Activated T-cell treated with anti-CD3 and anti-CD28 coated beads, Interleukin-2, amount 50 U/mL, for 72 hours (primary cell): ENCODE measurements at places on chromosomes 4 and X. TPM values are rescaled to one million over a fixed set of nuclear protein-coding genes. Genes with fewer than 3 reads are reported as not detected.

The MEPE gene
- not detected for total RNA-seq

The MAGEC1 gene
- total RNA-seq: not detected

The IQCM gene
- not detected for total RNA-seq

The SETD7 gene
- 19.8 TPM for total RNA-seq

The DDX53 gene
- total RNA-seq: not detected

The MAGEB2 gene
- not detected for total RNA-seq

The TRPC3 gene
- 0.51 TPM for total RNA-seq

The PHOX2B gene
- not detected for total RNA-seq

The RASL11B gene
- 1.4 TPM for total RNA-seq

The DMRTC1 gene
- 0.30 TPM for total RNA-seq

The ITIH6 gene
- total RNA-seq: not detected

The MAP7D2 gene
- 0.96 TPM for total RNA-seq

The ERCC6L gene
- total RNA-seq: 5.4 TPM

The GC gene
- not detected for total RNA-seq

The SPRY1 gene
- total RNA-seq: 39.8 TPM

The SMARCA1 gene
- total RNA-seq: 0.36 TPM

- H3K27ac ChIP-seq: no peak overlapping the region
- H3K27me3 ChIP-seq: peaks cover 14% of the 10 kb centered on the region
- DNase-seq: no peak
- no peaks in the 10 kb centered on the region for H3K36me3 ChIP-seq
- H3K4me1 ChIP-seq: no peaks in the 10 kb centered on the region
- H3K4me3 ChIP-seq: no peak overlapping the region
Measured at GRCh38 chrX:44474410-44474809, 68.2 kb downstream of the FUNDC1 start.

DNA sequence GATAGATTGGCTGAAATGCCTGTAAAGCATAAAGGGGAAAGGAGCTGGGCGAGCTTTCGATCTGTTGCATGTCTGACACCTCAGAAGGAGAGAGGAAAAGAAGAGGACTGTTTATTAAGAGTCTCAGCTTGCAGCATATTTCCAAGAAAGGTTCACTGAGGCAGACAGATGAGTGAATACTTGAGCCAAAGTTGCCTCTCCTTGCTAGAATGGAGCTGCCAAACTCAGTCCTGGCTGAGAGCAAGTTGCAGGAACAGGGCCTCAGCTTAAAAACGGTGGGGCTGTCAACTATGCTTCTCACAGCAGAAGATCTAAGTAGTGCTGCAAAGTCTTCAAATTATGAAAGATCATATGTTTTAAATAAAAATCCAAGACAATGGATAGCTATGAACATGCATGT, 707.5 kb downstream of the PCDH7 start:
- no peak overlapping the region for H3K27ac ChIP-seq
- H3K4me3 ChIP-seq: no peak overlapping the region
- H3K27me3 ChIP-seq: no peaks in the 10 kb centered on the region
- DNase-seq: no peak

DNA sequence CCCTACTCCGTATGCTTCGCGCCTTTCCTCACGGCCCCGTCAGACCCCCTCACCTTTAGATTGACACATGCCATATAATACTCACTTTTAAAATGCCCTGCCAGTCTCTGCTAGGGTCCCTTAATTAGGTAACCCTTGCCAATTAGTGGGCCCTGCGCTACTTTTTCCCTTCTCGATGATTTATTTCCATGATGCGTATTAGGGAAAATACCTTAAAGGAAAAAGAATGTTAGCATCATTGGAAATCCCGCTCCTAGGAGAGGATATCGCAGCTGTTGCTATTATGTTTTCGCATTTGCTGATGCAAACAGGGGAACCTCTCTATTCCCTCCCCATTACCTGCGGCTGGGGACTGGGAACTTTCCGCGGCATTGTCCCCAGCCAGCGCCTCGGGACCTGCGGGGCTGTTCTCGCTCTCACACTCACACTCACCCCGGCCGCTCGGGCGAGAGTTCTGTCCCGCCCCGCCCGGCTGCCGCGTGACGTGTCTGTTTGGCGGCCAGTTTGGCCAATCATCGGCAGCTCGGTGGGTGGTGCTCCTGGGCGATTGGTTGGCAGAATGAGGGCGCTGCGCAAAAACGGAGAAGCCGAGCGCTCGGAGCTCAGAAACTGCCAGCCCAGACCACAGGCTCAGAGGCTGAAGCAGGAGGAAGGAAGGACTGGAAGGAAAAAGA, at the start of gene PCDH10:
PCDH10 (plus strand) TSS at position 605 of the 674 bp plus-strand sequence. CDS start 847 bp downstream, outside the sequence.
- DNase-seq: peak; percentile 56
- H3K27ac ChIP-seq: peak within 1 kb of the TSS; percentile 16
- peaks cover 28% of the 10 kb centered on the region for H3K4me1 ChIP-seq
- H3K27me3 ChIP-seq: peaks cover 73% of the 10 kb centered on the region
- H3K36me3 ChIP-seq: peaks cover 5% of the 10 kb centered on the region

- H3K27ac ChIP-seq: no peak overlapping the region
- H3K27me3 ChIP-seq: peaks cover 20% of the 10 kb centered on the region
- DNase-seq: no peak
- no peak overlapping the region for H3K4me3 ChIP-seq
Measured at GRCh38 chr4:109953556-109953955, 40.9 kb downstream of the EGF start.

- H3K27me3 ChIP-seq: peaks cover 7% of the 10 kb centered on the region
- H3K27ac ChIP-seq: no peak overlapping the region
- no peak for DNase-seq
- H3K36me3 ChIP-seq: no peaks in the 10 kb centered on the region
Measured at GRCh38 chr4:113303315-113303714, 253.9 kb downstream of the ANK2 start.

DNA sequence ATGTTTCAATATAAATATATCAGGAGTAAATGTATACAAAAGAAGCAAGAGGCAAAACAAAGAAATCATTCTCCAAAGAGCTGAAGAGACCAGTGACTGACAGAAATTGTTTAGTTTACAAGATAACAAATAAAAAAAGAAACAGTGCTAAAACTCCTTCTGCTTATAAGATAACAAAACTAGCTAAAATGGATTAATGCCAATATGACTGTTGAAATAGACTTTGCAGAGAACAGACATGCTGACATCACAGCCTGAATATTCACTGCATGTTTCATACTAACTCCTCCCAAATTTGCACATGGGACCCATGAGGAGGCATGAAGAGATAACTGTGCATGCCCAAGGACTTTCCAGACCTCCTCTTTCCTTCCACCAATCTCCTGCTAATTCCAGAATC, 6.2 kb upstream of the GABRA4 start:
- no peak for DNase-seq
- no peaks in the 10 kb centered on the region for H3K36me3 ChIP-seq
- no peak overlapping the region for H3K27ac ChIP-seq
- no peaks in the 10 kb centered on the region for H3K4me1 ChIP-seq

DNA sequence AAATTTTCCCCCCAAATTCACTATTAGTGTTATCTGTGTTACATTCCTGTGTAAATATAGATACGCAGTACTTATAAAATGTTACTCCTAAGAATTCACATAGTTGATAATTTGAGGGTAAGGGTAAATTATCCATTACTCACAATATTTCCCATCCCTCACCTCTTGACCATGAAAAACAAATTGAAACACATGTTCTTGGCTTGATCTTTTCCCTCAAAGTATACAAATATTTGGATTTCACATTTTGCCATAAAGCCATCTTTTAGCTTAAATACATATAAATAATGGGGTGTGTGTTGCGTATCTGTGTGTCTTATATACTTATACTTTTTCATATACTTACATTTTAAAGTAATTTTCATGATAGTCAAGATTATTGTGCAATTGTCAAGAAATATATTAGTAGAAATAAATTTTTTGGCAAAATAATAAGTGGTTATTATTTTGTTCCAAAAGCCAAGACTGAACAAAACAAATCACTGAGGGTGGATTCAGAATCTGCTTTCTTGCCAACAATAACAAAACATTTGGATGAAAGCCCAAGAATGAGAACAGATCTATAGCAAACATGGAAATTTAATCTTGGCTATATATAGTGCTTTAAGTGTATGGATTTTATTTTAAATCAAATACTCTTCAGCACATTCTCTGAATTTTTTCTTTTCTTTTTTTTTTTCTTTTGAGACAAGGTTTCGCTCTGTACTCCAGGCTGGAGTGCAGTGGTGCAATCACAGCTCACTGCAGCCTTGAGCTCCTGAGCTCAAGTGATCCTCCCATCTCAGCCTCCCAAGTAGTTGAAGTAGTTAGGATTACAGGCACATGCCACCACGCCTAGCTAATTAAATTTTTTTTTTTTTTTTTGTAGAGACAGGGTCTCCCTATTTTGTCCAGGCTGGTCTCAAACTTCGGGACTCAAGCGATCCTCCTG, 48.5 kb upstream of the PRSS48 start:
- H3K4me3 ChIP-seq: no peak overlapping the region
- no peak overlapping the region for H3K27ac ChIP-seq
- H3K36me3 ChIP-seq: no peaks in the 10 kb centered on the region
- peaks cover 40% of the 10 kb centered on the region for H3K27me3 ChIP-seq
- H3K4me1 ChIP-seq: peaks cover 4% of the 10 kb centered on the region

GRCh38 chrX:129719931-129720530, 18.7 kb upstream of the XPNPEP2 start:
- peaks cover 36% of the 10 kb centered on the region for H3K27me3 ChIP-seq
- H3K4me3 ChIP-seq: no peak overlapping the region
- no peaks in the 10 kb centered on the region for H3K36me3 ChIP-seq
- DNase-seq: no peak
- H3K27ac ChIP-seq: no peak overlapping the region

- no peak overlapping the region for H3K4me3 ChIP-seq
- H3K27me3 ChIP-seq: peaks cover 61% of the 10 kb centered on the region
- no peak for DNase-seq
Measured at GRCh38 chrX:44483965-44484606, 58.6 kb downstream of the FUNDC1 start.

DNA sequence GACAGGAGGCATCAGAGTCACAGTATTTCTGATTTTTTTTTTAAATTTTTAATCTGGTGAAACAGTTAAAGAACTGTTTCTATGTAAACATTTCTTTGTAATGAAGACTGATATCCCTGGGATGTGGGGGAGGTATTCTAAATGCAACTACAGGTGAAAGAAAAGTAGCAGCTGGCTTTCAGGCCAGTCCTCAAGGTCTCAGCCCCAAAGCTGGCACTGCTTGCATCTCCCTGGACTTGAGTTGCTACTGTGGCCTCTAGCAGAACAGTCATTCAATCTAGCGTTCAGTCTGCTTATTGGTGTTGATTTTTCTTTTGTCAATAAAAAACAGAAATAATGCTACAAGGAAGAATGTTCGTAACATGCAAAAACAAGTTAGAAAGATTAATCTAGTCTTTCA, 4.9 kb downstream of the MBNL3 start:
- no peak overlapping the region for H3K27ac ChIP-seq
- peaks cover 4% of the 10 kb centered on the region for H3K36me3 ChIP-seq
- DNase-seq: no peak
- H3K4me1 ChIP-seq: peaks cover 35% of the 10 kb centered on the region

DNA sequence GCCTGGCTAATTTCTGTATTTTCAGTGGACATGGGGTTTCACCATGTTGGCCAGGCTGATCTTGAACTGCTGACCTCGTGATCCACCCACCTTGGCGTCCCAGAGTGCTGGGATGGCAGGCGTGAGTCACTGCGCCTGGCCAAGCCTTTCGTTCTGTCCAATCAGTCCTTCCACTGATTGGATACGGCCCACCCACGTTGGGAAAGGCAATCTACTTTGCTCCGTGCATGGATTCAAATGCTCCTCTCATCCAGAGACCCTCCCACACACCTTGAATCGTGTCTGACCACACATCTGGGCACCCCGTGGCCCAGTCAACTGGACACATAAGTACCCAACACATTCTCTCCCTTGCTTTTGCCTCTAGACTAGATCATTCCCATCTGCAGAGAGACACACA, 74.9 kb downstream of the CRLF2 start:
- H3K27me3 ChIP-seq: no peaks in the 10 kb centered on the region
- H3K36me3 ChIP-seq: no peaks in the 10 kb centered on the region
- no peak overlapping the region for H3K4me3 ChIP-seq
- no peak overlapping the region for H3K27ac ChIP-seq
- H3K4me1 ChIP-seq: no peaks in the 10 kb centered on the region
- DNase-seq: no peak

DNA sequence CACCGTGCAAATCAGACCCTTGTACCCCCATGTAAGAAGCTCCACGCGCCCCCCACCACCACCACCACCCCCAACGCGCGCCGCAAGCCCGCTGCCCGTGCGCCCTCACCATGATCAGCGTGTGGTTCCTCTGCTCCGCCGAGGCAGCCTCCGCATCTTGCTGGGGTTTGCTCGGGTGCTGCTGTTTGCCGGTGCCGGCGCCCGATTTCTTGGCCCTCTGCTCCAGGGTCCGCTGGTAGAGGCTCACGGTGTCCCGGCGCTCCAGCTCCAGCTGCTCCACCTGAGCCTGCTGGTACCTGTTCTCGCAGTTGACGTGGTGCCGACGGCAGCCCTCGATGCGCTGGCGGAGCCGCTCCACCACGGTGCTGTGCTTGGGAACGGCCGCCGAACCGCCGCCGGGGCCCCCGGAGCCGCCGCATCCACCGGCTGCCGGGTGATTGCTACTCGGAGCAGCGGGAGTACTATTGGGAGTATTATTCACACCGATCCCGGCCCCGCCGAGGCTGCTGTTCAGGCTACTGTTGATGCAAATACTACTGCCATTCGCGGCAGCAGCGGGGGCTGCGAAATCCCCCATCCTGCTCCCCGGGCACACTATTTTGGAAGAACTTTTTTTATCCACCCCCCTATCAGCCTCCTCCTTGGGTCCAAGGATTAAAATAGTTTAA, 1.1 kb downstream of the MAML3 start:
- peak overlapping the region; percentile 99 for H3K4me3 ChIP-seq
- peak overlapping the region; percentile 63 for H3K27ac ChIP-seq
- peaks cover 31% of the 10 kb centered on the region for H3K27me3 ChIP-seq
- DNase-seq: peak; percentile 59

GRCh38 chr4:1501754-1502500, 95.7 kb upstream of the NKX1-1 start:
- H3K27ac ChIP-seq: no peak overlapping the region
- no peaks in the 10 kb centered on the region for H3K27me3 ChIP-seq
- no peak overlapping the region for H3K4me3 ChIP-seq
- H3K4me1 ChIP-seq: no peaks in the 10 kb centered on the region

GRCh38 chr4:142923619-142924018, 77.5 kb upstream of the INPP4B start:
- no peak for DNase-seq
- no peaks in the 10 kb centered on the region for H3K27me3 ChIP-seq
- H3K4me3 ChIP-seq: no peak overlapping the region

DNA sequence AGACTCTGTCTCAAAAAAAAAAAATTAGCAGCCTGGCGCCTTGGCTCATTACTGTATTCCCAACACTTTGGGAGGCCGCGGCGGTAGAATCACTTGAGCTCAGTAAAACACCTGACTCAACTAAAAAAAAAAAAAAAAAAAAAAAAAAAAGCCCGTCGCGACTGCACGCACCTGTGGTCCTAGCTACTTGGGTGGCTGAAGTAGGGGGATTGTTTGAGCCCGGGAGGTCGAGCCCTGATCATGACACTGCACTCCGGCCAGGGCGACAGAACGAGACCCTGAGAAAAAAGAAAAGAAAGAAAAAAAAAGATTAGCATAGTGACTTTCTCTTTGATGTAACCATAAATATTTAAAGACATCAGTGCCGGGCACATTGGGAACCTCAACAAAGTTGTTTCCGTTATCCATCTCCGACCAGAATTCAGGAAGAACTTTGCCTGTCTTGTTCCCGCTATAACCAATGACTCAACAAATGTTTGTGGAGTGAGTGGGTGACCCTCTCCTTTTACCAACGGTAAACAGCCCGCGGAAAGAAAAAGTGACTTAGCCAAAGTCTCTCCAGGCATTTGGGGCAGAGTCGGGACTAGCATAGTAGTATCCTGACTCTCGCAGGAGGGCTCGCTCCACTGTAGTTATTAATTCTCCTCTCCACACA, 553 bp upstream of the MED28 start:
- H3K27ac ChIP-seq: peak overlapping the region; percentile 100
- peak overlapping the region; percentile 100 for H3K4me3 ChIP-seq
- H3K4me1 ChIP-seq: peaks cover 46% of the 10 kb centered on the region
